ENCODE measurements at places on chromosomes 3 and 15.

GRCh38 chr15:87877822-87878542 lies 378.6 kb downstream of the NTRK3 start:
- no peak for DNase-seq
- H3K36me3 ChIP-seq: no peaks in the 10 kb centered on the region
- no peak overlapping the region for H3K27ac ChIP-seq
- H3K4me3 ChIP-seq: no peak overlapping the region
- H3K4me1 ChIP-seq: no peaks in the 10 kb centered on the region

DNA sequence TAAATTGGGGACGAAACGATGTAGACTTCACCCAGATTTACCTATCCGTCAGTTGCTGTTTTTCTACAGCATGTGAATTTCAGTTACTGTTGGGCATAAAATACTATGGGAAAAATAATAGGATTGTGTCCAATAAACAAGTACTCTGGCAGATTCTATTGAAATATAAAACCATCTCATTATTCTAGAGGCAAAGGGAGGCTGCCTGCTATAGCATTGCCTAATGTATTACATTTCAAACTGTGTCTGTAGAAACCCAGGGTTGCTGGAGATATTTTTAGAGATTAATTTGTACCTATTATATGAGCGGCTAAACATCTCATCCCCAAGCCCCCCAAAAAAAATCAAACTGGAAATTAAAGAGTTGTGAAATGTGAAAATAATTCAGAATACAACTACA lies 159.6 kb upstream of the IL12A start:
- H3K27ac ChIP-seq: no peak overlapping the region
- DNase-seq: no peak
- H3K4me3 ChIP-seq: no peak overlapping the region

DNA sequence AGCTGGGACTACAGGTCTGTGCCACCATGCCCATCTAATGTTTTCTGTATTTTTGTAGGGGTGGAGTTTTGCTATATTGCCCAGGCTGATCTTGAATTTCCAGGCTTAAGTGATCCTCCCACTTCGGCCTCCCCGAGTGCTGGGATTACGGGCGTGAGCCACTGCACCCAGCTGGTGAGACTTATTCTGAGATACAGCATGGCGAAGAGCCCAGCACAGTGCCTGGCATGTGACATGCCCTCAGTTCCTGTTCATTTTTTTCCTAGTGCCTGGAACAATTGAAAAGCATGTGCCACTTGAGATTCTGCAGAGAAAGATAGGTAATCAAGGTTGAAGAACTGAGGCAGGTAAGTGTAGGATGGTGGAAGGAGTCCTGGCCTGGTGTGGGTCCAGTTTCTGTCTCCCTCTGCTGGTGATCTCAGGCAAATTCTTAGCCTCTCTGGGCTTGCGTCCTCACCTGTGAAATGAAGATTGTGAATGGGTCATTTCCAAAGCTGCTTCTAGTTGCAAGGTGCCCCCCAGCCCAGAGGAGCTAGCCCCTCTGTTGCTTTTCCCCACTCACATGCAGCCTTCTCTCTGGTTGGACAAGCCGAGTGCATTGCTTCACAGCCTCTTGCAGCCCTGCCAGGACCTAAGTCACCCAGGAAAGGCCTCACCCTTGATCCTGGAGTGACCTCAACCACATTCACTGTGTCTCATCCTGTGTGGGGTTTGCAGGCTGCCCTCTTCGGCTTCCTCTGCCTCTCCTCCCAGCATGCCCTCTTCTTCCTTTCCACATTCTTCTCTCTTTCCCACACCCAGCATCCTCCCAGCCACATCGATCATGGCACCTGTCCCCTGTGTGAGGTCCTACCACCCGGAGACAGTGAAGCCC lies 4.3 kb upstream of the RHCG start:
- H3K4me3 ChIP-seq: no peak overlapping the region
- peaks cover under 1% of the 10 kb centered on the region for H3K4me1 ChIP-seq
- H3K27ac ChIP-seq: peak overlapping the region; percentile 25
- peaks cover 32% of the 10 kb centered on the region for H3K27me3 ChIP-seq

GRCh38 chr3:106251160-106251892 lies 382.5 kb upstream of the CBLB start:
- H3K36me3 ChIP-seq: peaks cover 16% of the 10 kb centered on the region
- no peak overlapping the region for H3K4me3 ChIP-seq
- peaks cover 16% of the 10 kb centered on the region for H3K4me1 ChIP-seq
- H3K27me3 ChIP-seq: no peaks in the 10 kb centered on the region

DNA sequence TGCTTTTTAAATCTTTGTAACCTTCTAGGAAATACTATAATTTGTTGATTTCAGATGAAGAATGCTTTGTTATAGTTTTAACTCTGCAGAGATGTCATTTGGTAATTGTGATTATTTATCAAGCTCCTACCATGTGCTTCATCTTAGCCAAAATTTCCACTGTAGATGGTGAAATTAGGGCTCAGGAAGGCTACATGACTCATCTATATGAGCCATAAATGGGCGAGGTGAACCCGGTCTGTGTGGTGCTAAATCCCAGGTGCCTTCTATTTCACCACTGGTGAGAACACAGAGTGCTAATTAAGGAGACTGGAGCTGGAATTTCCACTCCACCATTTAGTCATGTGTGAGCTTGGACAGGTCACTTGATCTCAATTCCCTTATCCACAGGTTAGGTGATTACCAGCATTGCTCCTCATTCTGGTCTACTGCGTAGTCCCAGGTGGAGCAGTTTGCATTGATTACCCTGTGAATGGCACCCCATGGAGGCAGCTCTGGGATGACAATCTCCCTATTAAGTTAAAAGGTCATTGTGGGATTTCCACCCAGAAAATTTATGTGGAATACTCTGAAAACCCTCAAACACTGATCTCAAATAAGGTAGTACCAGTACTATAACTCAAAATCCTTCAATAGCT lies 2.8 kb upstream of the CCR3 start:
- H3K4me3 ChIP-seq: no peak overlapping the region
- H3K4me1 ChIP-seq: peaks cover 6% of the 10 kb centered on the region
- DNase-seq: no peak
- peaks cover 57% of the 10 kb centered on the region for H3K27me3 ChIP-seq
- H3K27ac ChIP-seq: no peak overlapping the region

- H3K36me3 ChIP-seq: no peaks in the 10 kb centered on the region
- no peak overlapping the region for H3K4me3 ChIP-seq
- no peaks in the 10 kb centered on the region for H3K27me3 ChIP-seq
Observed at GRCh38 chr3:8869613-8870012, 93.7 kb downstream of the RAD18 start.

DNA sequence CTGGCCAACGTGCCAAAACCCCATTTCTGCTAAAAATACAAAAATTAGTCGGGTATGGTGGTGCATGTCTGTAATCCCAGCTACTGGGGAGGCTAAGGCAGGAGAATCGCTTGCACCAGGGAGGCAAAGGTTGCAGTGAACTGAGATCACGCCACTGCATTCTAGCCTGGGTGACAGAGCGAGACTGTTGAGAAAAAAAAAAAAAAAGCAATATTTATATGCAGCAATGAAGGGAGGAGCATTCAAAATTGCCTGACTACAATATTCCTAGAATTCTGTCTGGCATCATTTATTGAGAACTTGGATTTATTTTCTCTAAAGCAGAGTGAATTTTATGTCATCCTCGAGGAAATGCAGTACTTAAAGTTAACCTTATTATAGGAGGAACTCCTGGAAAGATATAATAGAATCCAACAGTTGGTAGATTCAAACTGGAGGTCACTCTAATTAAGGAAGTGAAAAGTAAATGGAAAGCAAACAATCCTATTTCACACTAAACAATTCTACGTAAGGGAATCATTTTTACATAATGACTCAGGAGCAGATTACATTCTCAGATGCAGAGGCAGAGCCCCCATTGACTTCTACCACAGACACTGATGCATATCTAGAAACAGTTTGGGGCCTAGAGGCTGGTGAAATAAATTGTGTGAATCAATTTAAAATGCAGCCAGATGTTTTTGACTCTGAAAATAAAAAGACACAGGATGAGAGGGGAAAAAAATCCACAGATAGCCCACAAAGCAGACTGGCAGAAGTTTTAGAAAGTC lies 82.1 kb upstream of the FHIT start:
- no peaks in the 10 kb centered on the region for H3K4me1 ChIP-seq
- H3K36me3 ChIP-seq: no peaks in the 10 kb centered on the region
- H3K27ac ChIP-seq: no peak overlapping the region
- DNase-seq: no peak
